Cerebellum (tissue), 4 donors: ENCODE measurements at places on chromosomes 7 and 10. TPM values are rescaled to one million over a fixed set of nuclear protein-coding genes. Genes with fewer than 3 reads are reported as not detected.

The PRKAR2B gene
- total RNA-seq: 76.4 TPM

DNA sequence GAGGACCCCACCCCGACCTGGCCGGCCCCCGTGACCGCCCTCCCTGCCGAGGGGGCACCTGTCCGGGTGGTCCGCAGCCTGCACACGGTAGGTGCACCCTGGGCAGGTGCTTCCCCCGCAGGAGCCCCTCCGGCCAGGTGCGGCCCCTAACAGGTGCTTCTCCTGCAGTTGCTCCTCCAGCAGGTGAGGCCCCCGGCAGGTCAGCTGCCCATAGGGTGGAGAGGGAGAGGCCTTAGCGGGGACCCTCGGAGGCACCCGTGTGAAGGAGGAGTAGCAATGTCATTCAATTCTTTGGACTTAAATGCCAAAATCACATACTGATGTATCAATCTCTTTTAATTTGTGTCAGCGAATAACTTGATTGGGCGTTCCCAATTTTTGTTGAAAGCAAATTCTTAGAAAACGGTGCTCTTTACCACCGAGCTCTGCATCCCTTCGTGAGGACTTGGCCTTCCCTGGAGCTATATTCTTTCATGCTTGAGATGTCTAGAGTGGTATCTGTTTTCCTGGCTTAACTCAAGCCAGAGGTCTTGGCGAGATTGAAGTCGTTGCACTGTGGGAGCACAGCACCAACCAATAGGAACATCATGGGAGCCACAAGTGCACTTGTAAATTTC is 738 bp upstream of the NCAPG2 start:
- no peak for DNase-seq

DNA sequence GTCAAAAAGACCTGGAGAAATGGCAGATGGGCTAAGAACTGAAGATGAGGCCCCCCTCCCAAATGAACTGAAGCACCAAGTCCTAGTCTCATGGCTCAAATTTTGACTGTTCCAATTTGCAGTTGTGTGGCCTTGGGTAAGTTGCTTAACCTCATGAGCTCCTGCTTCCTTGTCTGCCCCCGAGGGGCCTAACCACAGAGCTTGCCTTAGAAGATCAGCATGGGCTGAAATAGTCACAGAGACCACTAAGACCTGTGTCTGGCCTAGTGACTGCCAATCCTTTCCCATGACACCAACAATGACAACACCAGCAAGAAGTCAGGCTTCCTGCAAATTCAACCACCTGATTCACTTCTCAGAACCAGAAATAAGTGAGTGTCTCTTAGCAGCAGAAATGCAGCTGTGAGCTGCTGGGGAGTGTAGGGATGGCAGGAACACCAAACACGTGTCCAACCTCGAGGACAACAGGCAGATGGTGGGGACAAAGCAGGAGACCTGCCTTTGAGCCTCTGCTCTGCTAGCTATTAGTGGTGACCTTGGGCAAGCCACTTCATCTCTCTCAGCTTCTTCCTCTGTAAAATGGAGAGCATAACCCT is 23.7 kb downstream of the CRHR2 start:
- no peak for DNase-seq

DNA sequence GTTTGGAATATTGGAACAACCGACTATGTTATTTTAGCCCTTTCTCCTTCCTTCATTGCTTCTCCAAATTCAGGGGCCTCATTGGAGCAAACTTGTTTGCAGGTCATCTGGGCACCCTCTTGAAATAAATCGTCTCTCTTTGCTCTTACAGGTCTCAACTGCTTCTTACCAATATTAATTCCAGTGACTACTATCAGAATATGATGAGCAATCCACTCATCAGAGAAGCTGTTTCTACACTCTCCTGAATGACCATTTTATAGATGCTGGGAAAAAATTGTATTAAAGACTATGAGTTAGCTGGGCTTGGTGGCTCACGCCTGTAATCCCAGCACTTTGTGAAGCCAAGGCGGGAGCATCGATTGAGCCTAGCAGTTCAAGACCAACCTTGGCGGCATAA is 12.5 kb upstream of the HNRNPF start:
- DNase-seq: no peak

The ATOH7 gene
- total RNA-seq: 1.5 TPM

DNA sequence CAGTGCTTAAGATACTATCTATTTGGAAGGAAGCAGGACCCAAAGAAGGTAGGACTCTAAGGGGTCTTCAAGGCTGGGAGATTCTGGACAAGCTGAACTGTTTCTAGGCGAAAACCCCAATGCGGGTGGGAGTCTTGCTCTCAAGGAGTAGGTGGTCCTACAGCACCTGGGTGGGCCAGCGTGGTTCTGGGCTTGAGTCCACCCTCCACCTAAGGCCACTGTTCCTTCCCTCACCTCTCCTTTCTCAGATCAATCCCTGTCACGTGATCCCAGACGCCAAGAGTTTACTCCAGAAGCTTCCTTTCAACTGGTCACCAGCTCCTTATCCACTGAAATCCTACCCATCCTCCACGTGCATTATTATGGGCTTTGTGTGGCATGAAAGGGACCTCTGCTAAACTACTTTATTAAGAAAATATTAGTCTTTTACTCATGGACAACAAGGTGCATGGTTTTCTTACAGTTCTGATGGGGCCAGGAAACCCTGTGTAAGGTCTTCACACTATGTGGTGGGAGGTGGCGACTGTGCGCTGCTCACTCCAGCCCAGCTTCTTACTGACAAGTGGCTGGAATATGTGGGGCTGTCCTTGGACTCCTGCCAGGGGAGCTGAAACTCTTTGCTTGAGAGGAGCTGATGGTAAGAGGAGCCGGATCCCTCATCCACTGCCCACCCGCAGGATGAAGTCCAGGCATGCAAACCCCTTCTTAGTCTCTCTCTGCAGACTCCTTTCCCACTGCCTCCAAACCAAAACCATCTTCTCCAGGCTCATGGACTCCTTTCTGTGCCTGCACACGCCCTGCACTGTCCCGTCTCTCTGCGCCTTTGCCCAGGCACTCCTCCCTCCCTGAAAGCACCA is 1.6 kb downstream of the ZNF746 start:
- no peak for DNase-seq

The GATA3 gene
- 0.09 TPM for total RNA-seq

The CNPY1 gene
- 19.4 TPM for total RNA-seq

- no peak for DNase-seq
Measured at GRCh38 chr7:129950191-129950932, 2.4 kb downstream of the UBE2H start.

GRCh38 chr10:89357975-89358374 is 19.9 kb upstream of the IFIT1B start:
- DNase-seq: no peak

- no peak for DNase-seq
Measured at GRCh38 chr7:125173571-125173970, 243.9 kb upstream of the POT1 start.

The ACTA2 gene
- 13.2 TPM for total RNA-seq

DNA sequence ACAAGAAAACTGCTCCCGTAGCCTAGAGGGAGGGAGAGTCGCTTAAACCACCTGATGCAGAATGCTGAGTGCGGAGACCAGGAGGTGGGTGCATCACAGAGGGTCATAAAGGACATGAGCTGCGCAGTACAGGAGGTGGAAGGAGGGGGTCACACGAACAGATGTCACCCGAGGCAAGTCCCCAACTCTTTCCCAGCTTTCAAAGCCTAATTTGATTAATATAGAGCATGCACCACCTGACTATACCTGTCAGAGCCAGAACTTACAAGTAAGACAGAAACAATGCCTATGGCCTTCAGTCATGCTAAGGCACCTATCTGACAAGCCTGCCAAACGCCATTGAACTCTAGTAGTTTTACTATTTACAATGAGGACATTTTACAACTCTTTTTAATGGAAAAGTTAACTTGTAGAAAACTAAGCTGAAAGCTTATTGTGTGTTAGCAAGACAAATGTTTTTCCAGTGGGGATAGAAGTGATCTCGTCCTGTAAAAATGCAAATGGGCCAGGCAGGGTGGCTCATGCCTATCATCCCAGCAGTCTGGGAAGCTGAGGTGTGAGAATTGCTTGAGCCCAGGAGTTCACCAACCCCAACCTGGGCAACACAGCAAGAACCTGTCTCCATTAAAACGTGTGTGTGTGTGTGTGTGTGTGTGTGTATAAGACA is 1.1 kb upstream of the VOPP1 start:
- DNase-seq: no peak

DNA sequence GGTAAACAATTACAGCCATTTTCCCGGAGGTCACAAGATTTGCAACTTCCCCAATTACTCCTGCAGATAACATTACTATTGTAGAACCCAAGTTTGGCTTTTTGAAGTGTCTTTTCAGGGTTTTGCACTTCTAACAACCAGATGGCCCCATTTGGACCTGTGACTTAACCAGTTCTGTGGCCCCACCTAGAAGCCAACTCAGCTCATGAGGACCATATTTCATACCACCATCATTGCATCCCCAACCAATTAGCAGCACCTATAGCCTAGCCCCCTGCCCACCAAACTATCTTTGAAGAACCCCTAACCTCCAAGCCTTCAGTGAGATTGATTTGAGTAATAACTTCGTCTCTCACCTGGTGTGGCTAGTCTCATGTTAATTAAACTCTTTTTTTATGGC is 51.3 kb upstream of the WDR11 start:
- DNase-seq: no peak

DNA sequence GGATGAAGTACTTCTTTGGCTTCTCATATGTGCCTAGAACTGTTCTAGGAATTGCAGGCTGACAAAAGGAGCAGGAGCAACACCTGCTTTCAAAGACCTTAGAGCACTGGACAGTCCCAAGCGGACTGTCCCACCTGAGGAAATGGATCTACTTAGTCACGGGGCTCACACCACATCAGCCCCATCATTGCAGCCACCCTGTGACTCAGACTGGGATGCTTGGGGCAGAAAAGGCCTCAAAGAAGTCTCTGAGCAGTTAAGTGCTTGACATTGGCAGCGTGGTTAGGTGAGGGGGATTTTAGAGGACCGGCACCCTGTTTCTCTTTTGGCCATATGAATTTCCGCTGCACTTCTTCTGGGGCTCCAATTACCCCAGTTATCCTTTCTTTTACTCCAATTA is 256.6 kb downstream of the USP6NL start:
- no peak for DNase-seq

- DNase-seq: no peak
Measured at GRCh38 chr7:120819861-120820260, 38.1 kb downstream of the TSPAN12 start.

DNA sequence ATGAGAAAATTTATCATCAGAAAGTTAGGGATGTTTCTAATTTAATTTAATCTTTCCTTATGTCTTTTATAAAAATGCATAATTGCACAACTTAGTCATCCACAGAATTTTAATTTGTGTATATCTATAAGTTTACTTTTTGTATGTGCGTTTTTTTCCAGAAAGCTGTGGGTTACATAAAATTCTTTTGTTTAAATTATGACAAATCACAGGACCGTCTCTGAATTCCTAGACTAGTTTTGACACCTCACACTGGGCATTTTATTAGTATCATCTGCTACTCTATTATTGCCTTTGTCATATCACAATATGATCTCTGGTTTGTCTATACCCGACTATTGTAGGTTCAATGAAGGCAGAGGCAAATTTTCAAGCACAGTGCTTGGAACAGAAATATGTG is 482.4 kb upstream of the SEMA3D start:
- DNase-seq: no peak

DNA sequence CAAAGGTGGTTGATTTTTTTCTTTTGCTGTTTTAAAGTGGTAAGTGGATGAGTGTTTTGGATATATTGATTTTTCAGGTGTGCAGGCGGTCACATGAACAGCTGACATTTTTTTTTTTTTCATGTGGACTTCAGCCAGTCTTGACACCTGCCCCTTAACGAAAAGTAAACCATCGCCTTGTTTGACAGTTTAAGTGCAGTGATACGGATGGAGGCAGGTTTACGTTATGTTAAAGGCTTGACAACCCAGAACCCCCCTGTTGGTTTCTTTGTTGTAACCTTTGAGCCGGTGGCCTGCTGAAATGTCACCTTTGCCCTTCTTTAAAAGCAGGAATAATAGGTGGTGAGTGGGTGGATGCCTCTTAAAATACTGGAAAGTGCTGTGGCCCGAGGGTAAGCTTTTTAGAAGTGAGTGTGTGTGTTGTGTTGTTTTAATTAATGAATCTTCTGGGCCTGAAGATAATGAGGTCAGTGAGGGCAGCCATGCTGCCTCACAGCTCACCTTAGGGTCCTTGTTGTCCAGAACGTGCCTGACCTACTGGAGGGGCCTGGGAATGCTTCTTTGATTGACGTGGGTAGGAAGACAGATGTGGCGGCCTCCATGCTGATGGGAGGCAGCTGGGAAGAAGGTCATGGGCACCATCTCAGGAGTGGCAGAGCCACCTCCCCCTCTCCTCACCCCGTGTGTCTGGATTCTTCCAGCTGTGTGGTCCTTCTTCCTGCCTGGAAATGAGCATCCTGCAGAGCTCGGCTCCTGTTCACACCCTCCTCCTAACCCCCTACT is 69.8 kb downstream of the TCF7L2 start:
- DNase-seq: no peak

DNA sequence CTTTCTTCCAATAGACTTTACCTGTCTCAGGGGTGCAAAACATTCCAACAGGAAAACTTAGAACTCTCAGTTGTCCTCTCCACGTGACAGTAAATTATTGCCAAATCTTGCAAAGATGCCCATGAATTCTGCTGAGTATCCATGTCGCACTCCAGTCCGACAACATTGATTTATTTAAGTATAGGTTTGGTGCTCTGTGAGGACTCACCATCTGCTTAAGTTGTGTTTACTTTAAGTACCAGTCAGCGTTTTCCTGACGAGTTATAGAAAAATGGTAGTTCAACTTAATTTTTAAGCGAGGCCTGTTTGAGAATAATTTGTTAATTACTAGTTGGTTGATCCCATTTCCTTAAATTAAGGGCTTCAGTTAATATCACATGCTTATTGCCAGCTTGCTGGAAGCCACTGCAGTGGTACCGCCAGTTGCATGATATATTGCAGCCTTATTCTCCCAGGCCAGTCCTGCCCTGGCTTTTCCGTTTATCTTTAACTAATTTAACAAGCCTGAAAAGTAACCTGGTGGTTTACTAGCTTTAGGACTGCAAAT is 27.8 kb downstream of the CREB5 start:
- no peak for DNase-seq

DNA sequence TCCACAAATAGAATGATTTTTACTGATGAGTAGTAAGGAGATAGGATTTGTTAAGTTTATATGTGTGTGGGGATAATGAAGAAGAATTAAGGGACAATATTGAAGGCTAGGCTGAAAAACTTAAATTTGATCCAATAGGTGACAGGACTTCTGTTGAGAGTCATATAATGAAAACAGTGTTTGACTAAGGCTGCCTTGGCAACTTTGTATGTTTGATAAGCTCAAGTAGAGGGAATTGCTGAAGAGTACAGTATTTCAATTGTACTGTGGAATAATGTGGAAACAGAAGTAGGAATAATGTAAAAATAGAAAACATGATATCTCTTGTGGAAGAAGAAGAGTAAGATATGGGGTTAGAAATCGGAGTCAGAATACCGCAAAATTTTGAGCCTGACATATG is 10.5 kb downstream of the R3HCC1L start:
- no peak for DNase-seq
